ENCODE measurements at places on chromosomes 16 and 17.
A peak's percentile ranks its signal among the peaks of the same experiment; 100 is the strongest.

GRCh38 chr17:40100669-40101366 lies 429 bp upstream of the NR1D1 start:
- DNase-seq = peak; percentile 100

- peak; percentile 57 for DNase-seq
These were observed 32.6 kb upstream of the ZFP90 start for GRCh38 chr16:68506331-68507053.

GRCh38 chr17:64778240-64779097 lies 116.4 kb upstream of the SMURF2 start:
- peak; percentile 47 for DNase-seq

- no peak for DNase-seq
These were observed 671.4 kb upstream of the SALL1 start for GRCh38 chr16:51822471-51822870.

DNA sequence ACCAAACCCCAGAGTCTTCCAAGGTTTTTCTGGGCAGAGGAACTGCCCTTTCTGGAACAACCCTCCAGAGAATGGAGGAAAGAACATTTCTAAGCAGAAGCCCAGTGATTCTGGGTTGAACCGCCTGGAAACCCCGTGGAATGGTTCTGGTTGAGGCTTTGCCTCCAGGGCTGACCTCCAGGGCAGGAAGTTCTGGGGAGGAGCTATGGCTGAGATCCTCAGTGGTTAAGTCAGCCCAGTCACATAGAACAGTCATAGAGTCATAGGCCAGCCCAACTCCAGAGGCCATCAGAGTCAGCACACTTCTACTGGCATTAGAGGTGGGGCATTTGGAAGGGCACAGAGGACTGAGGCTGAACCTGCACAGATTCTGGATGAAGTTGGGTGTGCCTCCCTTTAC lies 65.9 kb downstream of the SPACA3 start:
- peak; percentile 24 for DNase-seq

DNA sequence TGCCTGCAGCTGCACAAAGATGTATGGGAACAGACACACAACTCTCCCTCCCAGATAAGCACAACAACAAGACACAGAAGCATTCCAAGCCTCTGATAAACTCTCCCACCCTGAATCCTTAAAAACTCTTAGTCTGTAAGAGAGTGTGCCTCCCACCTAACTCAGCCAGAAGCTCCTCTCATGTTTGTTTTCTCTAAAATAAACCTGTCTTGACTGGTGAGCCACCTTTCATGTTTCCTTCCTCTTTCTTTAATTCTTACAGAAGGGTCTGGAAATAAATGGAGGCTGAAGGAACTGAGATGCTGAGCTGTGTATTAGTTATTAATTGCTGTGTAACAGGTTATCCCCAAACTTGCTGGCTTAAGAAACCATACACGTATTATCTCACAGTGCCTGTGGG lies 57.2 kb downstream of the MEOX1 start:
- DNase-seq = no peak

- no peak for DNase-seq
These were observed 39.9 kb upstream of the ZC3H18 start for GRCh38 chr16:88530051-88530857.

DNA sequence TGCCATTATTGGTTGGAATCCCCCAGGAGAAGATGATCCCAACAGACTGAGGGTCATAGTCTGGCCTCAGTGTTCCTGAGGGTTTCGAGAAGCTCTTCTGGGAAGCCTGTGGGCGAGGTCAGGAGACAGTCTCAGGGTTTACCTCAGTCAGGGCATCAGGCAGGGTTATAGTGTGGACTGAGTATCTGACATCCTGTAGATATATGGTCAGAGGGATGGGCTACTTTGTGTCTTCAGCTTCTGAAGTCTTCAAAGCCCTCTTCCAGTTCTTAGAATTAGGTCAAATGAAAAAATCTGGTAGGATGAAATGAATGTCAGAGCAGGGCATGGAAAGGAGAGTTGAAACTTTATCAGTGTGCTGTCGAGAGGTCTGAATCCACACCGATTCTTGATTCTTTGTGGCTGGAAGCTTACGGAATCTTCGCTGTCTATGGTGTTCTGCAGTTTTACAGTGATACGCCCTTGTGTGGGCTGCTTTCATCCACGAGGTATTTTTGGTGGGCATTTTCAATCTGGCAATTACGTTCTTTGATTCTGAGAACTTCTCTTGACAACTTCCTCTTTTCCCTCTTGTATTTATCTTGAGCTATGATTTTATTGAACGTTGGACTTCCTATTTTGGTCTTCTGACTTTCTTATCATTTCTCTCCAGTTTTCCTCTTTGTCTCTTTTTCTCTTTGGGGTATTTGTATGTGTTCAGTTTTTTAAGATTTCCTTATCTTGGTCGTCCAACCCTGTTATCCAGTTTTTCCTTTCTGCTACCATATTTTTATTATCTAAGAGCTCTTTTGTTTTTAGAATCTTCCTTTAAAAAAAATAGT lies 30.4 kb downstream of the BPTF start:
- no peak for DNase-seq
